ENCODE measurements at places on chromosomes 1 and 21.
A peak's percentile ranks its signal among the peaks of the same experiment; 100 is the strongest.

GRCh38 chr1:165897326-165898303 is 70.2 kb downstream of the UCK2 start:
- peak; percentile 66 for DNase-seq

- no peak for DNase-seq
Observed at GRCh38 chr1:14788080-14788479, 189.6 kb downstream of the KAZN start.

DNA sequence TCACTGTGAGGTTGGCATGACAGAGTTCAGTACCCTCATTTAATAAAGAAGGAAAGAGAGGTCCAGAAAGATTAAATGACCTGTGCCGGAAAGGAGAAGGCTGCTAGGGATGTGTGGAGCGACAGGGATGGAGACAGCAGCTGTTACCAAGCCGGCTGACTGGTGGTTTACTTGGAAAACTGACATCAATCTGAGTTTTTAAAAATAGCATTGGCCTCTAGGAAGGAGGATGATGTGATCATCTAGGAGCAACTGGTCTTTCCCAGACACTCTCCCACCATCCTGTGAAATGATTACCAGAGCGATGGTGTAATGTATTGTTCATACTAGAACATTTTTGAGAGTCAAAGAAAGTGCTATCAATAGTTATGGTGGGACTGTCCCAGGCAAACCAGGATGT is 154.4 kb downstream of the ZSCAN20 start:
- no peak for DNase-seq

GRCh38 chr21:38639571-38640354 is 141.5 kb upstream of the ERG start:
- DNase-seq: no peak

DNA sequence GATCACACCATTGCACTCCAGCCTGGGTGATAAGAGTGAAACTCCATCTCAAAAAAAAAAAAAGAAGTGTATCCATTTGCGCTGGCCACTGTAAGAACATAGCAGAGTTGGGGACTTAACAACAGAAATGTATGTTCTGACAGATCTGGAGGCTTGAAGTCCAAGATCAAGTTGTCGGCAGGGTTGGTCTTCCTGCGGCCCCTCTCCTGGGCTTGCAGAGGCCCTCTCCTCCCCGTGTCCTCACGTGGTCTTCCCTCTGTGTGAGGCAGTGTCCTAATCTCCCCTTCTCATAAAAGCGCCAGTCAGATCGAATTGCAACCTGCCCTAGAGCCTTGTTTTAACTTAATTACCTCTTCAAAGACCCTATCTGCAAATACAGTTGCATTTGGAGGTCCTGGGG is 52.6 kb downstream of the MT1HL1 start:
- DNase-seq: no peak

DNA sequence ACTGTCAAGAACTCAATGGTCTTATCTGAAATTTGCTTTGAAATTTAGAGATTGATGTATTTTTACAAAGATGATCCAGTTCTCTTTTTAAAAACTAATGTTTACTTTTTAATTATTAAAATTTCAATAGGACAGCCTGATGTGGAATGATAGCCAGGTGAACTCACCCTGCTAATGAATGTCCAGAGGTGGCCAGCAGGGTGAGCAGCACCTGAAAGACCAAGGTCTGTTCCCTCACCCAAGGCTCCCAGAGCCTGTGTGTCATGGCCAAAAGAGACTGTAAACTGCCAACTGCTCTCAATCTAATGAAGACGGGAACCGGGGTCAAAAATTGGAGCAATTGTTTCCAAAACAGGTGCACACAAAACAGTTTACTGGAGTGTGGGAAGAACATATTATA is 340.4 kb downstream of the DISC1 start:
- no peak for DNase-seq

GRCh38 chr21:15868940-15869339 is 139.2 kb downstream of the USP25 start:
- no peak for DNase-seq

DNA sequence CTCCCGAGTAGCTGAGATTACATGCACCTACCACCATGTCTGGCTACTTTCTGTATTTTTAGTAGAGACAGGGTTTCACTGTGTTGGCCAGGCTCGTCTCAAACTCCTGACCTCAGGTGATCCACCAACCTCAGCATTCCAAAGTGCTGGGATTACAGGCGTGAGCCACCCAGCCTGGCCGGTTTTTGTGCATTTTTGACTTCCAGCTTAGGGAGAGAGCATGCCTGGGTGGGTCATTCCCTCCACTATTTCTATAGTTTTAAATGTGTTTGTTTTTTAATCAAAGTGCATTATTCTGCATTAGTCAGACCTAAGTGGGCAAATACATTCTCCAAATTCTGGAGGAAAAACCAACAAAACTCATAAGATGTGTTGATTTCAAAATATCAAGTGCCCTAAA is 207.4 kb upstream of the NRIP1 start:
- DNase-seq: no peak

- no peak for DNase-seq
Observed at GRCh38 chr1:203428981-203429599, 46.5 kb upstream of the PRELP start.

GRCh38 chr1:111399792-111400610 is 27.5 kb downstream of the OVGP1 start:
- peak; percentile 50 for DNase-seq

DNA sequence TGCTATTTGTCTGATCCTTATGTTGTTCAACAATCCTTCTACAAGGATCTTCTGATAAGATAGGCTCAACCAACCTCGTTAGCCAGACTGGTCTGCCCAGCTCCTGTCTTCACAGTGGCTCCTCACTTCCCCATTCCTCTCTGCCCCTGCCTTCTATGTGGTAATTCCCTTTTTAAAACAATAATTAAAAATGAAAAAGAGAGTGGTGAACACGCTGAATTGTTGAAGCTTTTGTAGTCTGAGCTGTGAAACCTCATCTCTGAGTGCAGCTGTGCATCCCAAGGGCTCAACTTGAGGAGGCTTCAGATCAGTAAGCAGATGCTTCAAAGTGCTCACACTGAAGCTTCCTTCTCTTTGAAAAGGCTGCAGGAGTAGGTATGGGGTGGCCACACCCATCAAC is 70.7 kb upstream of the JUN start:
- DNase-seq: no peak

- no peak for DNase-seq
Observed at GRCh38 chr21:42556960-42557359, 43.3 kb downstream of the SLC37A1 start.

GRCh38 chr1:58861506-58861905 is 77.7 kb upstream of the JUN start:
- peak; percentile 64 for DNase-seq

GRCh38 chr21:35223480-35224156 is 174.5 kb upstream of the RUNX1 start:
- DNase-seq: no peak

Measured in iris pigment epithelial cell (primary cell).